ENCODE measurements at places on chromosomes 1 and 21.
A peak's percentile ranks its signal among the peaks of the same experiment; 100 is the strongest.

GRCh38 chr1:204513117-204513716 lies 3.0 kb upstream of the MDM4 start:
- DNase-seq: peak; percentile 87

DNA sequence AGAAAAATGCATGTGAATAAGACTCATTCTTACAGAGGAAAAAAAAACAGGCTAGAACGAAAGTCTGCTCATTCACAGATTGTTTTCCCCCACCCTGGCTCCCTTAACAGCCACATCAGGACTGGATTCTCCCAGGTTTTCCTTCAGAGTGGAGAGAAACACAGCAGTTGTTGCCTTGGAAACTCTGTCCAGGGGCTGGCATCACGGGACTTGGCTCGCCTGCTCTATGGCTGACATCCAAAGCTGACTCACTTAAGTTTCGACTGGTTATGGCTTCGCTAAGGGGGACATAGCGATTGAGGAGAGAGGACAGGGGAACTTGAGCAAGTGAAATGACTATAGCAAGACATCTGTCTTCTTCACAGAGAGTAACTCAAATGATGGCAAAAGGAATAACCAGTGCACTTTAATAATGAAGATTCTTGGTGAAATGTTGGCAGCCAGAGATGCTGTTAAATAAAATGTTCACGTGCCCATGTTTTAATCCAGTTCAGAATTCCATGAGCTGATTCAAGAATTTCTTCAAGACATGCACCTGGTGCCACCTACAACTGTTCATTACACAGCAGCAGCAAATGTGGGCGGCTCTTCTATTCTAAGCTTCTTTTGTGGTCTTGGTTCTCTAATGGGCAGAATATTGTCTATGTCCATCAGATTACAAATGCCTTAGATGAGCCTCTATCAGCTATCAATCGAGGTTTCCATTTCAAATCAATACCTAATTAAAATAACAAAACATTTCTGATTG lies 21.8 kb downstream of the MIS18A start:
- DNase-seq: peak; percentile 32

DNA sequence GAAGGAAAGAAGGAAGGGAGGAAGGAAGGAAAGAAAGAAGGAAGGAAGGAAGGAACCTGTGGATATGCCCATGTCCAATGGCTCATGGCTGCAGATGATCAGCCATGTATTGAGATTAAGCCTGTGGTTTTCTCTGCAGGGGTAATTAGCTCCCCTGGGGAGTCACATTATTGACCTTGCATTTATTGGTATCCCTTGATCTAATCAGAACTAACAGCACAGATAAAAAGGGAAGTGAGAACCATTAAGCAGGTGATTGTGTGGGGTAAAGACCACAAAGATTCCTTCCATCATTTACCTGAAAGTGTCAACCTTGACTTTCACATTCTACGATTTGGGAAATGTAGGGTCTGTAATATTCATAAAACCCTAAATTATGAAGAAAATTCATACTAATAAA lies 390.7 kb downstream of the BRINP2 start:
- no peak for DNase-seq

- DNase-seq: no peak
Observed at GRCh38 chr21:18771845-18772380, 368.3 kb upstream of the TMPRSS15 start.

DNA sequence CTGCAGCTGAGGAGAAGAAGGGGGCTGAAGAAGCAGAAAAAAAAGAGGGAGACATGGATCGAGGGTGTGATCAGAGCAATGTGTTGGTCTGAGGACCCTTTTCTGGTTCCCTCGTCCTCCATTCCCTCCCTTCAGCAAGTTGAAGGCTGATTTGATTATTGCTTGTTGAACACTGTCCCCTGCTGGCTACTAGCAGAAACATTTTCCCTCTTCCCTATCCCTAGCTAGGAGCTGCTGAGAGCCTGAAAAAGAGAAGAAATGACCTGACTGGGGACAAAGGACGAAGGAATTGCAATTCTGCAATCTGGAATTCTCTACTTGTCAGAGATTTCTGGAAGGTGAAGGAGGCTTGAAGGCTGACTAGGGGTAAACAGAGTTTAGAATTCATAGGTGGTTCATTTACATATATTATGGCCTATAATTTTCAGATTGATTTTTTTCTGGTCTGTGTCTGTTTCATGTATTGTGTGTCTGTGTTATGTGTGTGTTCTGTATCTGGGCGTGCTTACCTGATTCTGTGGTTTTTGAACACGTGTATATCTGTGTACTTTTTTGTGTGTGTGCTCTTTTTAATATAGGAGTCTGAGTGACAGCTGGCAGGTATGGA lies 9.8 kb downstream of the NHLH1 start:
- peak; percentile 54 for DNase-seq

DNA sequence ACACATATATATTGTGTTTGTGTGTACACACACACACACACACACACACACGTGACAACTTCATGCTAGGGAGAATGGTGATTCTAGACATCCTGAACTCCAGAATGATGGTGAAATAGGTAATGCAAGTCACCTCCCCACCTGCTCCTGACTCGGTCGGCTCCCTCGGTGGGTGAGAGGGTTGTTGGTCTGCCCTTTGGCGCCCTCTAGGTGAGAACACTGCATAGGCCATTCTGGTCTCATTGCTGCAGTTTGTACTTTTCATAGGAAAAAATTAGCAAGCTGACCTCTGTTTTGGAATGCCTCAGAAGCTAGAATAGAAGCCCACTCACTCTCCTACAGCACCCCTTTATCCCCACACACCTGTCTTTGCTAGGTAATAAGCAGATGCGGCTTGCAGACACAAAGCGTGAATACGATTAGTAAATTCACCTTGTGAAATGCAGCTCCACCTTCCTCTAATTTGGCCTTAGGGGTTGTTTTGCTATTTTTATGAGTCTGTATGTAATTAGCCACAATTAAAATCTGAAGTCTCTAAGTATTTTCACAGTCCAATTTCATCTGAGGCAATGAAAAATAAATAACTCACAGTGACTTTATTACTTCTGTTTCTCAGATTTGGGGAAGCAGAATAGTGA lies 130.0 kb upstream of the KCNJ15 start:
- DNase-seq: peak; percentile 78

- DNase-seq: peak; percentile 28
Observed at GRCh38 chr1:172401892-172402291, 18.6 kb upstream of the C1orf105 start.

GRCh38 chr1:164637461-164638375 lies 78.7 kb downstream of the PBX1 start:
- no peak for DNase-seq

DNA sequence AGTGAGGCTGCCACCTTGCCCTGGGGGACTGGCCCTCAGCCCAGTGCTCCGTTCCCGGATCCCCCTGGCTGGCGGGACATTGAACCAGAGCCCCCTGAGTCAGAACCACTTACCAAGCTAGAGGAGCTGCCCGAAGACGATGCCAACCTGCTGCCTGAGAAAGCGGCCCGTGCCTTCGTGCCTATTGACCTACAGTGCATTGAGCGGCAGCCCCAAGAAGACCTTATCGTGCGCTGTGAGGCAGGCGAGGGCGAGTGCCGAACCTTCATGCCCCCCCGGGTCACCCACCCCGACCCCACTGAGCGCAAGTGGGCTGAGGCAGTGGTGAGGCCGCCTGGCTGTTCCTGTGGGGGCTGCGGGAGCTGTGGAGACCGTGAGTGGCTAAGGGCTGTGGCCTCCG lies 1.3 kb downstream of the TMEM79 start:
- no peak for DNase-seq

DNA sequence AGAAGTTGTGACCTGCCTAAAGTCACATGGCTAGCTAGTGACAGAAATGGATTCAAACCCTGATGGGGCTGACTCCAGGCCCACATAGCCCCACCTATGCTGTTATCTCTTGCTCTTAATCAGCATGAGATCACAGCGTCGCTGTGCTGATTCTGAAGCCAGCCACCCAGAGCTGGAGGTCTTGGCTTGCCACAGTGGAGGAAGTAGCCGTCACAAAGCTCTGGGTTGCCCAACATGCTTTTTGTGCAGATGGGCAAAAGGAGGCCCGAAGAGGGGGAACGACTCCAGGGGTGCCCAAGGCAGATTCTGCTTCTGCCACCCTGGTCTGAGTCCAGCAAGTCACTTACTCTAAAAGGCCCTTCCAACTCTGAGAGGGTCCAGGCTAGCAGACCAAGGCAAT lies 14.7 kb upstream of the MFSD2A start:
- DNase-seq: no peak

- no peak for DNase-seq
Observed at GRCh38 chr1:184486761-184487445, 100.1 kb downstream of the C1orf21 start.

- DNase-seq: peak; percentile 24
Observed at GRCh38 chr1:19484798-19485361, 459 bp downstream of the CAPZB start.

DNA sequence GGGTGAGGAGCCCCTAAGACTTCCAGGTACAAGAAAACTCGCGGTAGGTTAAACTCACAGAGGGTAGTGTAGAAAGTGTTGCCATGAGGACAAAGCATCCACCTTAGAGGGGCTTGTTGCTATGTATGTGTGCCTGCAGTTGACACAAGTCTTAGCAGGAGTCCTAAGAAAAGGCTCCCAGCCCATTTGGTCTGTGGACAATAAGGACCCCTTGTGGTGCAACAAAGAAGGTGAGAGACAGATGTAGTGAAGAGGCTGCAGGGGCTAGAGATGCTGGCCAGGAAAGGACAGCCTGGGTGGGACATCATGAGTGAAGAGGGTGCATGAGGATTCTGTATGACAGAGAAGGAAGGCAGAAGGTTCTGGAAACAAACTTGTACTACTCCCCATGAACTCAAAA lies 36.3 kb upstream of the IL10 start:
- DNase-seq: peak; percentile 63

GRCh38 chr1:26391450-26391849 lies 18.9 kb upstream of the ZNF683 start:
- peak; percentile 52 for DNase-seq

- no peak for DNase-seq
Observed at GRCh38 chr1:143721024-143721373, 250.8 kb downstream of the FAM72C start.

DNA sequence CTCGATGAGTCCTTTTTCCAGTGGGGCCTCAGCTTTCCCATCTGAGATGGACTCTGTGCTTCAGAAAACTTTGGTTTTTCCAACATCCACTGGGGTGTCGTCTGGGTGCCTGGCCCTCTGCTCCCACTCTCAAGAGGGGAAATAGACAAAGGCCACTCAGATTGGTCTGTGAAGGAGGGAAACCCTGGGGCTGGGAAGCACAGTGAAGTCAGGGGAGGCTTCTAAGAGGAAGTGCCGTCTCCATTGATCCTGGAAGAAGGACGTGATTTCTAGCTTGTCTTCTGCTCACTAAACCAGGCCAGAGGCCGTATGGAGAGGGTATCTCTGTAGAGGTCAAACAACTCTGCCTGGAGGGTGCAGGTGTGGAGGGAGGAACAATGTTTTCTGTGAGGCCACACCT lies 5.2 kb downstream of the KNCN start:
- DNase-seq: no peak

- DNase-seq: no peak
Observed at GRCh38 chr1:244056577-244056976, 5.5 kb downstream of the ZBTB18 start.

DNA sequence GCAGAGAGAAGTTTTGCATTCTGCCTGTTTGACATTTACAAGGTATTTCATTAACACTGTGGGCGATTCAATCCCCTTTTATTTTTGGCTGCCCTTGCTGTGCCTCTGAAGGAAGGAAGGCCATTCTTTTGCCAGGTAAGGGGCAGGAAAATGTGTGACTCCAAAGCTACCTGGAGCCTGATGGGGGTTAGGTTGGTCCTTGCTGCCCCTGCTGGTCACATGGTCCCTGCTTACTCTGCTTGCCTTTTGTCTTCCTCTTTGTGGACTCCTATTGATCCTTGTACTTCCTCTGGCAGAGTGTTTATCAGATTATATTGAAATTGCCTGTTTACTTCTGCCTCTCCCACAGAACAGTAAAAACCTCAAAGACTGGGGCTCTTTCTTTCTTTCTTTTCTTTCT lies 65.7 kb downstream of the ST6GALNAC3 start:
- DNase-seq: no peak

DNA sequence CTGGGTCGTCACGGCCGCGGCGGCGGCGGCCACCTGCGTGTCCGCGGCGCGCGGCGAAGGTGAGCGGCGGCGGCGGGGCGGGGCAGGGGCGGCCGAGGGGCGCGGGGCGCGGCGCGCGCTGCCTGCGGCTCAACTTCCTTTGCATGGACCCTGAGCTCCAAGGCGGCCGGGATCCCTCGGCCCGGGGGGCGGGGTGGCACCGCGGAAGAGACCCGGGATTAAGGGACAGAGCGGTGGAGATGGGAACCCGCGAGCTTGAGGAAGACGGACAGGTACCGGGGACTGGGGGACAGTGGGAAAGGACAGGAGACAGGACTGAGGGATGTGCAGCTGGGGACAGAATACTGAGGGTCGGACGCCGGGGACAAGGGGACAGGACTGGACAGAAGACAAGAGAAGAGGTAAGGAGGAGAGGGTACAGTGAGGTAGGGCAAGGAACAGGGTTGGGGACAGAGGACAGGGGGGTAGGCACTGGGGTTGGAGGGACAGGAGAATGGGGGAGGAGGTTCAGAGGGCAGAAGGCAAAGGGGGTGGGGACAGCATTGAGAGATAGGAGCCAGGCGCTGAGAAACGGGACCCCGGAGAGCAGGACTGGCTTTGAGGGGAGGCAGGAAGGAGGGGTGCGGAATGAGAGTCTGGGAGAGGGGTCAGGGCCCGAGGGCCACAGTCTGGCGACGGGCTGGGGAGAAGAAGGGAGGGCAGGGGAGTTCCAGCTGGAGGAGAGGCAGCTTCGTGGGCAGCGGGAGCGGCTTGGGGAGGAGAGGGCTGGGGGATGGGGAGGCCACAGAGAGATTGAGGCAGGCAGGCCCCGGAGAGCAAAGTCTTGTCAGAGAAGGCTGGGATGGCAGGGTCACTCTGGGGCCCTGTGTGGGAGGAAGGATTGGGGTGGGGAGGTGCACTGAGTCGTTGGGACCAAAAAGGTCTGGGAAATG lies 648 bp downstream of the EPHA8 start:
- DNase-seq: no peak

DNA sequence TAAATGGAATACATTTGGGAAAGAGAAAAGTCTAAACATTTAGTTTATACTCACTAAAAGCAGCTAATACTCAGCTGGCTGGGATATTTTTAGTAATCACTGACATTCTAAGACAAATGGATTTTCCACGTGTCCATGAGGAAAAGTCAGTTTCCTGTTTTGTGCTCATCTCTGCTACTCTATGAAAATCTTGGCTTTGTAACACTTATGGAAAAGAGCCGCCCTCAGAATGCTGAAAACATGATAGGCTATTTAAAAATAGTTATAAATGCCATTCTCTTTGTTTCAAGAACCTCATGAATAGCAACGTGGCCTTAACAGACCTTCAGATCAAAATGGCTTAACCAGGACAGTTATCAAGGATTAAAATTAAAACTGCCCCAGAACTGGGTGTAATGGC lies 29.9 kb downstream of the MRAP start:
- no peak for DNase-seq

DNA sequence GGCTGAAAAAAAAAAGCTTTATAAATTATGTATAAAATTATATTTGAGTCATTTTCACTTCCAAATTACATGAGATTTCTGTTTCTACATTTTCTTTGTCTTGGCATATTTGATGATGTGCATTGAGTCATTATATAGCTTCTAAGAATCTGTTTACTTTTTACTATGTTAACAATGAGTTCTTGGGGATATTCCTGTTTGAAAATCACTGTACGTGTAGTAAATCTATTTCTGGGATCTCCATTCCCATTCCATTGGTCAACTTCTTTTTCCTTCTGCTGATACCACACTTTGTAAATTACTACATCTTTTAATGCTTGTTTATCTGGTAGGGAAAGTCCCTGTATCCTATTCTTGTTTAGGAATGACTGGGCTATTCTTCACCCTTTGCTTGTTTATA lies 43.6 kb downstream of the TNFRSF9 start:
- no peak for DNase-seq

GRCh38 chr1:186770421-186770820 lies 58.3 kb upstream of the PLA2G4A start:
- no peak for DNase-seq
